ENCODE measurements at places on chromosomes 3 and 15.

DNA sequence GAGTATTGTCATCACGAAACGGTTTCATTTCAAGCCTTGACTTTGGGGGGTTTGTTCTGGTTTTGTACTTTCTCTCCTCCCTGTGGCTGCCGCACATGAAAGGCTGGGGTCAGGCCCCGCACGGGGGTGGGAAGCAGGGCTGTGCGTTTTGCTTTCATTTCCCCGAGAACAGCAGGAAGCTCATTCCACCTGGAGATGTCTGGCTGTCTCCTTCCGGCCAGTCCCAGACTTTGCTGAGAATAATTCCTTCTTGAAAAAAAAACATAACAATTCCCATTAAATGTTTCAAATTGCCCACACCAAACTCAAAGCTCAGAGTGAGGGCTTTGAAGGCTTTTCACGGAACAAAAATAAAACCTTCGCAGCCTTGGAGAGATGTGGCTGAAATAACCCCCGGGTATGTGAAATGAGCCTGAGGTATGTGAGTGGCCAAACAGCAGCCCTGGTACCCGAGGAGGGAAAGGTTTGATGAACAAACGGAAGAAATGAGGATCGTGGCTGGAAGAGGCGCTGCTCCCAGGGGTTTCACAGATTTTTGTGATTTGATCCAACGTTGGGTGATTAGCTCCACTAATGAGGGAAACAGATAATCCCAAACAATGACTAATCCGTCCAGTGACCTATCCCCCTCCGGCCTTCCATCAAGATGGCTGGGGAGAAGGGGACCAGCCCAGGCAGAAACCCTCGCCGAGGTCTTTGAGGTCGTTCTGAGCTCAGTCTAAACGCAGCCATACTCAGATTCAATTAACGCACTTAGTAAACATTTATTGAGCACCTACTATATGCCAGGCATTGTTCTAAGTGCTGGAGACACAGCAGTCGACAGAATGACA, 126.9 kb upstream of the MEF2A start:
- ATAC-seq, result no peak

DNA sequence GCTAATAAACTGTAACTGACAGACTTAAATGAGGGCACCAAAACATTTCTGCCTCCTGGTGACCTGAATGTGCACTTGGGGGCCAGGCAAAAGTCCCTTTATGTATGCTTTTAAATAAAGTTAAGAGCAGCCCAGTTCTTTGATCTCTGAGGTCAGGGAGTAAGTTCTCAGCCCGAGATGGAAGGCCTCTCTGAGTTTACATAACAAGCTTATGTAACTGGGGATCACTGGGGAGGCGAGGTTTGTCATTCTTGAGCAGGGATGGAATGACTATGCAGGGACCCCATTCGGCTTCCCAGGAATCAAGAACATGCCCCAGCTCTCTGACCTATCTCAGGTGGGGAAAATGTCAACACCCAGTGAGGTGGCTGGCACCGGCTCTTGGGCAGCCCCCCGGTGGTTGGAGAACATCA, 198.7 kb upstream of the BHLHE40 start:
- ATAC-seq, result no peak

DNA sequence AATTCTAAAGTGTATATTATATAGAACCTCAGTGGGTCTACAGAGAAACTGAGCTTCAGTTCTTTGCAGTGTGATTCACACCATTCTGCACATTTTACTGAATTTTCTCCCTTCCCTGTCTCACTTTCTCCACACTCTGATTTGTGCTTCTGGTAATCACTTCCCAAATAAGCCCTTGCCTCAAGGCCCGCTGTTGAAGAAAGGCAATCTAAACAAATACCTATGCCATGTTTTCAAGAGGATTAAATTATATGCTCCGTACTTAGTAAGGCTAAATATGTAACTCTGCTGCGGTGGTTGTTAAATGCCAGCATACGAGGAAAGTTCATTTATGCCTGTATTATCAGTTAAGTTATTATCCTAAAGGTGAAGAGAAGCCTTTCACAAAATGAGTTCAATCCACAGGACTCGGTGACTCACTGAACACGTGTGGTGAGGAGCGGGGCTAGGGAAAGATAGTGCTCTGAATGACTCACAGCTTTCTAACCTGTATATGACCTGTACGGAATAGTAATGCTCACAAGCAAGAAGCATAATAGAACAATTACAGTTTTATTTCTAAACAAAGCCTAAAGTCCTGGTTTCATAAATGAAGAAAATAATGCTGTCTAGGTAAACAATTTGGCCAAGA, 25.1 kb downstream of the CNTN6 start:
- no peak for ATAC-seq

DNA sequence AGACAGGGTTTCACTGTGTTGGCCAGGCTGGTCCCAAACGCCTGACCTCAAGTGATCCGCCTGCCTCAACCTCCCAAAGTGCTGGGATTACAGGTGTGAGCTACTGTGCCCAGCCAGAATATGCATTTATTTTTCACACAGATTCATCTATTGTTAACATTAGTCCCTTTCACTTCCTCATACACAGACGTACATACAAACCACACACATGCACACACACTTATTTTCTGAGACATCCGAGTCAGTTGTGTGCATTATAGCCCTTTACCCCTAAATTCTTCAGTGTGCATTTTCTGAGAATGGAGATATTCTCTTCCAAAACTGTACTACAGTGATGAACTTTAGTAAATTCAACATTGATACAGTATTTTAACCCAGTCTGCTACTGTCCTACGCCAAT, 15.0 kb upstream of the MEX3B start:
- no peak for ATAC-seq

GRCh38 chr3:11661052-11661656, 17.4 kb upstream of the VGLL4 start:
- no peak for ATAC-seq

- ATAC-seq, result no peak
Measured at GRCh38 chr3:139746481-139746880, 68.7 kb upstream of the NMNAT3 start.

DNA sequence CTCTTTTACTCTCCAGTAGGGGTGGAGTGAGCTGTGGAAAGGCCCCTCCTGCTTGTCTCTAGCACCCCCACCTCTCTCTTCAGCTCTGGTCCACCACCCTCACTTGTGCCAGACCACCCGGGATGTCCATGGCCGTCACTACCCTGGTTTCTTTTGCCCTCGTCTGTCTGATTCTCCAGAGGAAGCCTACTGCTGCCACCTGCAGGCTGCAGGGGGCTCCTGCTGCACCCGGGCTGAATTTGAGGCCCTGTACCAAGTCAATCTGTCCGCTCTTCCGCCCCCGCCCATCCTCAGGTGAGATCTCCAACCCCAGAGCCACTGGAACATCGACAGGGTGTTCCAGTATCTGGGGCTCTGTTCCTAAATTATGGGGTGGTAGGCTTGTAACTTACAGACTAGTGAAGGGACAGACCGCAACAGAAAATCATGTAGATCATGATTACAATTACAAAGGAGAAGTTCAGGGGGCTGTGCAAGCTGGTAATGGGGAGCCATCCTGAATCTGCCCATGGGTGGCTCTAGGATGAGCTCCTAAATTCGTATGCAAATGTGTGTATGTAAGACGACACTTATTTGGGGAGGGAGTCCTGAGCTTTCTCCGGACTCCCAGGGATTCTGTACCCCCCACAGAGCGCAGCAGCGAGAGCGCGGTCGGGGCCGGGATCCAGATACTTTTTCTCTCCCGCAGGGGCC, 683 bp upstream of the UNC45A start:
- ATAC-seq, result peak; percentile 46

DNA sequence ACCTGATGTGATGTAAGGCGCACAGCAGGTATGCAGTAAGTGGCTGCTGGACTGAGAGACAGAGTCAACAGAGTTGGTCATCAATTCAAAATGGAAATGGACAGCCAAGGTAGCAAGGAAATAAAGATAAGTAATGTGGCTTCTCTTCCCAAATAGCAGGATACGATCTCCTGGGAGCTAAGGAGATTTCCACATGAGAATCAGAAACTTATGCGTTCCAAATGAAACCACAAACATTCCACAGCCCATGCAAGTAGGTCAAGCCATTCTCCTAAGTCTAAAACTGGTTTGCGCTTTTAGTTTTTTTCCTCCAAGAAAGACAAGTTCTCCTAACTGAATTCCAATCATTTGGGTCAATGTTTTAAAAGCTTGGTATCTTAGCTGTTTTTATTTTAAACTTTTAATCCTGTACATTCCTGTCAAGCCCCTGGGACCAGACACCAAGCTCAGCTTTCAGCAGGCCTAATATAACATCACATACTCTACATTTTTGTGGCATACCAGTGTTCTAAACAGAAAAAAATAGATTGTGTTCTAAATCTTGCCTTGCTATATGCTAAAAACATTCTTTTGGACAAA, 73.7 kb upstream of the TSPAN3 start:
- ATAC-seq, result no peak

GRCh38 chr3:158158969-158159368, 49.1 kb downstream of the RSRC1 start:
- no peak for ATAC-seq

GRCh38 chr3:129892857-129893580, 492 bp downstream of the TMCC1 start:
- peak; percentile 88 for ATAC-seq

GRCh38 chr3:58331593-58332152, 1.0 kb upstream of the PXK start:
- ATAC-seq, result no peak

DNA sequence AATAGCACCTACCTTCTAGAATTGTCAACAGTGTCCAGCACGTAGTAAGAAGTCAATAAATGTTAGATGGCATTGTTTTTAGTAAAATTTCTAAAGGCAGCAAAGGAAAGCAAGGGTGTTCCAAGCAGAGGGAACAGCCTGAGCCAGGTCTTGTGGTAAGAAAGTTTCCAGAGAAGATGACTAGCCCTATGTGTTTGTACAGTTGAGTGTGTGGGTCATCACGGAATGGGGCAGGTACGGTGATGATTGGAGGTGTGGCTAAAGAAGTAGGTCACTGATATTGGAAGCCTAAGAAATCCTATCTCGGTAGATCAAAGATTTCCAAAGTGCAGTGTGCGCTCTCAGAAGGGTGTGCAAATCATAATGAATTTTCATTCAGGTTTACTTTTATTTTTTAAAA, 94.2 kb upstream of the BCL6 start:
- no peak for ATAC-seq

DNA sequence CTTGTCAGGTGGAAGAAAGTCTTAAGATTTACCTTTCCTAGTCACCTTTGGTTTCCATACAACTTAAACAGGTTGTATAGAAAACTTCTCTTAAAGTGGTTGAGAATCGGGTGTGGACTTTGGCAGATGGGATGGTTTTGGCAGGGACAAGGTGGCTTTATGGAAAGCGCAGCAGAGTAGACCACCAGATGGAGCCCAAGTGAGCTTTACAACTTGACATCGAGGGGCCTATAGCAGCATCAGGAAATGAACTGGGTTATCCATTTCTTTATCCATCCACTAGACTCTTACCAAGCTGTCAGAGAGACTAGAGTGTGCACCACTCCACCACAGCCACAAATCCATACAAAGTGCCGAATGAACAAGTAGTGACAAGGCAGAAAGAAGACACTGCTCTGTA, 85.3 kb upstream of the MBNL1 start:
- no peak for ATAC-seq

DNA sequence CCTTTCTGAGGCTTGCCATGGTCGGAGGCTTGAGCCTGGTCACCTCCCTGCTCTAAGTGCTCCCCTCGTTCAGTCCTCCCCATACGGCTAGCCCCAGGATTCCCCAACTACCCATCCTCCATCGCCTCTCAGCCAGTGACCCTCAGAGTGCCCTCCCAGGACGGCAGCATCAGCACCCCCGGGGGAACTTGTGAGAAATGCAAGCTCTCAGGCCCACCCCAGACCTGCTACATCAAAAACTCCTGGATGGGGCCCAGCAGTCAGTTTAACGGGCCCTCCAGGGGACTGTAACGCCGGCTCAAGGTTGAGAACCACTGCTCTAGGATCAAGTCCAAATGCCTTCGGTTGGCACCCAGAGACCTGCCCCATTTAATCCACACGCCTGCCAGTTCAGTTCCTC, 6.9 kb downstream of the ADAMTS17 start:
- ATAC-seq, result no peak

DNA sequence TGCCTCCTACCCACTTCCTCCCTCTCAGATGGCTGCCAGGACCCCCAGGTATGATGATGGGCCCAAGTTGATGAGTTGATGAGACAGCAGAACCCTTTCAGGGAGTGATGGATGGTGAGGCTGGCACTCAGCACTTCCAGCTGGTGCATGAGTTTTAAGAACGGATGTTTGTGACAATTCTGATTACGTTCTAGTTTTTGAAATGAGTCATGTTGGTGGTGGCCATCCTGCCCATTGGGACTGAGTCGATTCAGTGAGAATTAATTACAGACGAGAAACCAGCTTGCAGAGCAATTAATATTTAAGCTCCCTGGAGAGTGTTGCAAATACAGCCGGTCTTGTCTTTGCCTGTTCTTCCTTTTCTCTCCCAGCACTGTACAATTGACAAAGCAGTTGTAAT, 56.9 kb upstream of the NR2C2 start:
- no peak for ATAC-seq

DNA sequence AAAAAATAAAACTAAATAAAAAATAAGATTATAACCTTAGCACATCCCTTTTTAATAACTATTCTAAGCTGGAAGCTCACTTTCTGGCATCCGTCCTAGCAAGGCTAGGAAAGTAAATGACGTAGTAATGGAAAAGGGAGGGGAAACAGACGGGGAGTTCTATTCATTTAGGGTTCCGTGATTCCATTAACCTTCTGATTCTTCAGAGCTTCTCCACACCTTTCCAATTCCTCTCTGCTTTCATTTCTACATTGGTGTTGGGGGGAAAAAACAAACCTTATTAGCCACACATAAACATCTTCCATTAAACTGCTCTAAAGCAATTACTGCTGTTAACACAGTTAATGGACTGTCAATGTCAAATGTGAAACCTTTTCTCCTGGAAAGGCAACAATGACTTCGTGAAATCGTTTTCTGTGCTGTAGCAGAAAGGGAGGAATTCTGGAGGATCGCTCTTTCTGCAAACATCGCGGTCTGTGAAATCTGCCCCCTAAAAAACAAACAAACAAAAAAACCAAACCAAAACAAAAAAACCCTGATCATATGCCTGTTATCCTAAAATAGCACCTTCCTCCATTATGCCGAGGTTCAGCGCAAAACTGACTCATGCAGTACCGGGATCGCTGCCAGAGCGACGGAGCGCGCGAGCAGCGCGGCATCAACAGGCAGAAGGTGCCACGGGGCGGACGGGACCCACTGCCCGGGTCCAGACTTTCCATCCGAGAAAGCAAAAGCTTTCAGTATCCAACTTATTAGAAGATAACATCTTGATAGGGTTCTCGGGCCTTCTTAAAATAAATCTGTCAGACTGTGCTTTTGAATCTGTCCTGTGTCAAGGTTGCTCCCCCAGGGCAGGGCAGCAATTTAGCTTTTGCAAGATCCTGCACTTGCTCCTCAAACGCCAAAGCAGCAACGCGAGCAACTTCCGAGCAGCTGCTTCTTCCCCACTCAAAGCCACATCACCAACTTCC, 156.2 kb downstream of the FGF12 start:
- peak; percentile 35 for ATAC-seq

Data from gastroesophageal sphincter (tissue), 4 donors.